Activated T-cell treated with anti-CD3 and anti-CD28 coated beads for 1 hour (primary cell): ENCODE measurements at places on chromosomes 4 and X.

GRCh38 chr4:77232653-77233052, 75.6 kb downstream of the CCNG2 start:
- no peak for DNase-seq

DNA sequence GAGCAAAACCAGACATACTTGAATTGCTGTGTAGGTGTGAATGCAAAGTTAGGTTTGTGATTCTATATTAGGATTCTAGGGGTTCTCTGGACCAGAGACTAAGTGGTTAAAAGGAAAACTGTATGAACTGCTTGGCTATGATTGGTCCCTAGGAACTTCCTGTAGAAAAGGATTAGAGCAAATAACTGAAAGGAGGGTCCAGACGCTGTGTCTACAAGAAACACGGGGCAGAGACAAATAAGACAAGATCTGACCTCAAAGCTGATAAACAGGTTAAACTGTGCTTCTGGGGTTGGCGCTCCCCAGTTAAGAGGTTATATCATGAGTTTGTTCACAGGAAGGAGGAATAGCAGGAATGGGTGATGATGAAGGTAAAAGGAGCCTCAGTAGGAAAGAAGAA, 183.6 kb downstream of the MGST2 start:
- no peak for DNase-seq

DNA sequence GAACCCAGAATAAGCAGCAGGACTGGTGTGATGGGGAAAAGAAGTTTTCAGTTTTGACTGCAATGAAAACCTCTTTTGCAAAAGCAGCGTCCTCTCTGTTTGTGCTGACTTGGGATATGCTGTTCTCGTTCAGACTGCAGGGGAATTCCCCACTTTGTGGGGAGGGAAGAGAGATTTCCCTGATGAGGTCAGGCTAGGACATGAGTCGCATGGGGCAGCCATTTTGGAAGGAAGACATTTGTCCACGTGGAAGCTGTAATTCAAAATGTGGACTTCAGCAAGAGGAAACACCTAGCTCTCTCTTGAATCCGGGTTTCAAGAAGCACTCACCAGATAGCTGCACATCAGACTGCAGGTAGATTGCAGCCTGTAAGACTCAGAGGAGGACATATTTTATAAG, 39.3 kb downstream of the ING2 start:
- DNase-seq, result no peak

DNA sequence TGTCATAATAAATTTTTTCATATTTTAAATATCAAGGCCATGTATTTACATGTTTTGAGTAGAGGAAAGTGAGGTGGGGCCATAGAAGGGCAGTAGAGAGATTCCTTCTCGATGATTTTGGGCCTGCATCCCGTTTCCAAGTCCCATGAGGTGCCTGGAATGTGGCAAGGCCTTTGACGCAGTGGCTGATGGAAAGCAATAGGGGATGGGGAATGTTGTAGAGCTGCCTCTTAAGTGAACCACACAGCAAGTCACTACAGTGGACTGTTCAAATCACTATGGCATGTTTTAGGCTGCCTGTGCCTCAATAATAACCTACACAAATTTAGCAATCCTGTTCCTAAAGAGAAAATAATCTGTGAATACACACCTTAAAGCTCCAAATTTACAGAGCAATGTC, 48.3 kb downstream of the ANXA5 start:
- no peak for DNase-seq

GRCh38 chr4:147727476-147728028, 4.3 kb upstream of the ARHGAP10 start:
- no peak for DNase-seq

GRCh38 chrX:122026665-122027064, 979.3 kb downstream of the GLUD2 start:
- DNase-seq, result no peak
